ENCODE measurements at places on chromosomes 1 and 21. TPM values are rescaled to one million over a fixed set of nuclear protein-coding genes. Genes with fewer than 3 reads are reported as not detected.

- no peak for DNase-seq
Measured at GRCh38 chr1:43992232-43992995, 1.0 kb downstream of the CCDC24 start.

DNA sequence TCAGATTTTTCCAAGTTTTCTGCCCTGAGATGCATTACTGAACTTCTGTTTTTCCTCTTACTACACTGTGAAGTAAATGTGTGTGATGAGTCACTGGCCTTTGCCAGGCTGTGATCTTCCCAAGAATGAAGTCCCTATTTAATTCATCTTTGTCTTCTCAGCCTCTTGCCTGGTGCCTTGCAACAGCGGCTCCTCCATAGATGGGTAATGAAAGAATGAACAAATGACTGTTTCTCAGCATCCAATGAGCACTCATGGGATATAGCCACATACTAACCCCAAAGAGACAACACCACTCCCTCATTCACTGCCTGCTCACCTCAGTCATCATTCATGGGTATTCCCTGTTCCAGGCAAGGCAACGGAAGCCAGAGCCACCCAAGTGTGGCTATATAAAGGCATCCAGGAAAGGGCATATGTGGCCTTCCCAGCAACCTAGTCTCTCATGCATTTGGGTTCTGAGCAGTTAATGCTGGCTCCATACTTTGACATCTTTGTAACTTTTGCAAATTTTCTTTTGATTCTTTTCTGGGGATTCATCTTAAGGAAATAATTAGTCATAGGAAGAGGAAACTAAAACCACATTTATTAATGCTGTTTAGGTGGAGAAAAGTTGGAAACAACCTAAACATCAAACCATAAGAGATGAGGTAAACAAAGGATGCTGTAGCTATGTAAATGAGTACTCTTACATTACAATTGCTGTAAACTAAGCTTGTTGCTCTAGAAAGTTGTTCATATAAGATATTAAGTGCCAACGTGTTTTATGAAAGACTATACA, 71.9 kb downstream of the HIVEP3 start:
- no peak for DNase-seq

DNA sequence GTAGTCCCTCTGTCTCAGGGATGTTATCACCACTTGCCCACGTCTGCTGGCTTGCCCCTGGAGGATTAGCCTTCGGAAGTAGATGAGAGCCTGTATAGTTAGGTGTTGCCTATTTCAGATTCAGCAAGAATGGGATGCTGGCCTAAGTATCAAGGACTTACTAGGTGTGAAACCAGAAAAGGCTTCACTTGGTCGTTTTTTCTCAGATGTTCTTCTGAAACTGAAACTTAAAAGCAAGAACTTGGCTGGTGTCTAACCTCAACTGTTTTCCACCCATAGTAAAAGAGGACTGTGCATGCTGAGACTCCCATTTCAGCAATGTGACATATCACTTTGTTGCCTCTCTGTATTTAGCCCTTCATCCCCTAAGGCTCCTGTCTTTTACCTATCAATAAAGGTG, 67.0 kb upstream of the LRRC53 start:
- no peak for DNase-seq

DNA sequence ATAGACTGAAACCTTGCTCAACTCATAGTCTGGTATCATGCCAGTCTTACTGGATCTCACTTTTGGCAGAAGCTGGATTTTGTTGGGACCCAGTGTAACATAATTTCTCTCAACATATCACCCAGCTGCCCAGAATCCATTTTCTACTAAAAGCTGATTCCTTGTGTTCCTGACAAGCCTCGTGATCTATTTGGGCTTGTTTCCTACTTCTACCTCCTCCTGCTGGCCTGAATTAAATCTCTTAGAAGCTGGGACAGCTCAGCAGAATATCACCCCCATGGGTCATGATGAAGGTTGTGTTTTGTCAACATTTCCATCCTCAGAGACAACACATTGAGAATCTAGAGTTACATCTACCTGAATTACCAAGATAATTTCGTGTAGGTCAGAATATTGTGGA, 7.7 kb downstream of the GOLT1A start:
- no peak for DNase-seq

The CFAP57 gene
- polyA plus RNA-seq, result 0.62 TPM

The CD1B gene
- polyA plus RNA-seq, result not detected

GRCh38 chr1:200351425-200351824, 58.4 kb downstream of the ZNF281 start:
- no peak for DNase-seq
